ENCODE measurements at places on chromosomes 7 and 10. TPM values are rescaled to one million over a fixed set of nuclear protein-coding genes. Genes with fewer than 3 reads are reported as not detected.

DNA sequence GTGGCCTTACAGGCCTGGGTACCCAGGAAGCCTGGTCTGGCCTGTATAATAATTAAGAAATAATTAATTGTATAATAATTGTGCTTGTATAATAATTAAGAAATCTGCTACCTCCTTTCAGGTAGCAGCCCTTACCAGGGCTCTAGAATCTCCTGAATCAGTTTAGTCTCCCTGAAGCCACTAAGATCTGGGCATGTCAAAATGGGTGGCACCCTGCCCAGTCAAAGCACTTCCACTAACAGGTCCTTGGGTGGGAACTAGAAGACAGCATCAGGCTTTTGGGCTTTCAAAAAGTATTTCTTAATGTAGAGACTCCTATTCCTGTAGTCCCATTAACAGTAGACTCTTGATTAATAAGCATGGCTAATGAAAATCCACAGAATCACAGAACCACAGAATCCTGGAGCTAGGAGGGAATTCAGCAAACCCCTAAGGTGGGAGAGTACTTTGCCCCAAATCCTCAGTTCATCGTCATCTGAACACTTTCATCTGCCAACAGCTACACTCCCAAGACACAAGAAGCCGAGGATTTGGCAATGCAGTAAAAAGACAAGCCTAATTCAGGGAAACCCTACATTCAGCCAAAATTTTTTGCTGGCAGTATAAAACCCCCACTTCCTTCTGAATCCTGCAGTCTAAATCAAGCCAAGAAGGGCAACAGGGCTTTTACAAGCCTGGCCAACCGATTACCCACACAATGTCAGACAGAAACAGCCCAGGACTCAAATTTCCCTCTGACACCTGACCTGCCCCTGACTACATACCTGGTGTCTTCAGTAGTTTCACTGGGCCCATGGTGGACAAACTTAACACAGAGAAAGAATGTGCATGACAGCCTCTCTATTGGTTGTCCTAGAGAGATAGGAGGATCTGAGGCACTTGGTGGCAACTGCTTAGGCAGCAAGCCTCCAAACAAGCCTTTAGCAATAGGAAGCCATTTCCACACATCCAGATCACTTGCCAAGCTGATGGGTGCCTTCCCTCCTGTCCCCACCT is 5.9 kb upstream of the IL6 start:
- peak; percentile 51 for DNase-seq

GRCh38 chr10:21487416-21488180 is 37.9 kb downstream of the SKIDA1 start:
- DNase-seq = no peak

DNA sequence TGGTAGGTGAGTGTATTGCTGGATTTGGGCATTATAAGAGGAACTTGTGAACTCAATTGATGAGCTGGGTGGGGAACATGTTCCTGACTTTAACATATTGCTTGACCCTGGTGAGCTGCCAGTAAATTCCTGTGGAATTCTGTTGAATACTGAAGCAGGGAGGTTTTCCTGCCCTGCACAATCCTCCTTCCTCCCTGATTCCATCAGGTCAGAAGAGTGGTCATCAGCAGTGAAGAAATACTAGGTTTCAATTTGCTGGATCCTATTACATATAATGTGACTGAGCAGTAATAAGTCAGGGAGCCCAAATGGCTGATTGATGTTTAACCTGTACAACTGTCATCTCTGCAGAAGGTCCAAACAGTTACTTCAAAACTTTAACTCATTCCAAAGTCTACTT is 581.2 kb downstream of the SUGCT start:
- DNase-seq = no peak

DNA sequence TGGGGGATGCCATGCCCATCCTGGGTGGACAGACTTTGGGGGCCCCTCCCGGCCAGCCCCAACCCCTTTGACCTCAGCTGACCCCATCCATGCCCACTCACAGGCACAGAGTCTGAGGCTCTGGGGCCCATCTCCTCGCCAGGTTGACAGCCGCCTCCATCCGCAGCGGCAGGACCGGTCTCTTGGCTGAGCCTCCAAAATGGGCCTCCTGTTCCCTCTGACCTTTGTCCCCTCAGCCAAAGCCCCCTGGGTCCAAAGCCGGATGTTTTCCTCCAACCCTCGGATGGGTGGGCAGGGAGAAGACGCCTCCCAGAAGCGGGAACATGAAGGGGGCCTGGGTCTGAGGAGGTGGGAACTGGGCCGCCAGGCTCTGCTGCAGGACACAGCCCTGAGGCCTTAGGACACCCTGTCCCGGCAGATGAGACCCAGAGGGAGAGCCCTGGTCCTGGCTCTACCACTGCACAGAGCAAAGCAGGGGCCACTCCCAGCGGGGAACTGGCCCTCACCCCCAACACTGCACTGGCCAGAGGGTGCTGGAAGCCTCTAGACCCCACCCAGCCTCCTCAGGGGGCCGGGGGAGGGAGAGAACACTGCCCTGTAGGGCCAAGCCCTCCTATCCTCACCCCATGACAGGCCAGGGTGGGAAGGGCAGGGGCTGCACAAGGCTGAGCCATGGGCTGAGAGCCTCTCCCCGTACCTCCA is 12.6 kb downstream of the PDGFA start:
- peak; percentile 23 for DNase-seq

GRCh38 chr7:152859781-152860191 is 100.2 kb downstream of the ACTR3B start:
- no peak for DNase-seq

DNA sequence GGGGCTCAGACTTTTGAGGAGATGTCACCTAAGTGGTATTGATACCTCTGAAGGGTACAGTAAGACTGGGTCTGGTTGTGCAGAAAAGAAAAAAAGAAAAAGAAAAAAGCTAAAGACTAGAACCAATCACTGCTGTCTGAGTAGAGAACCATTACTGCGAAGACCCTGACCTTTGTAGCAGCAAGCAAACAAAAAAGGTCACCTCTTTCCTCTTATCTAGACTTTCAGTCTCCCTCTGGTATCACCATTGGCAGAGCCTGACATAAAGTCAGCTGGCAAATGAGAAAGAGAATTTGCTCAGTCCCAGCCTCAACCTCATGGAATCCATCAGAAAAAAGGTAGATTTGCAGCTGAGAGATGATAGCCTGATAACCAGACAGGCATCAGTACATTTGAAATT is 2.6 kb upstream of the DNTT start:
- DNase-seq = no peak

DNA sequence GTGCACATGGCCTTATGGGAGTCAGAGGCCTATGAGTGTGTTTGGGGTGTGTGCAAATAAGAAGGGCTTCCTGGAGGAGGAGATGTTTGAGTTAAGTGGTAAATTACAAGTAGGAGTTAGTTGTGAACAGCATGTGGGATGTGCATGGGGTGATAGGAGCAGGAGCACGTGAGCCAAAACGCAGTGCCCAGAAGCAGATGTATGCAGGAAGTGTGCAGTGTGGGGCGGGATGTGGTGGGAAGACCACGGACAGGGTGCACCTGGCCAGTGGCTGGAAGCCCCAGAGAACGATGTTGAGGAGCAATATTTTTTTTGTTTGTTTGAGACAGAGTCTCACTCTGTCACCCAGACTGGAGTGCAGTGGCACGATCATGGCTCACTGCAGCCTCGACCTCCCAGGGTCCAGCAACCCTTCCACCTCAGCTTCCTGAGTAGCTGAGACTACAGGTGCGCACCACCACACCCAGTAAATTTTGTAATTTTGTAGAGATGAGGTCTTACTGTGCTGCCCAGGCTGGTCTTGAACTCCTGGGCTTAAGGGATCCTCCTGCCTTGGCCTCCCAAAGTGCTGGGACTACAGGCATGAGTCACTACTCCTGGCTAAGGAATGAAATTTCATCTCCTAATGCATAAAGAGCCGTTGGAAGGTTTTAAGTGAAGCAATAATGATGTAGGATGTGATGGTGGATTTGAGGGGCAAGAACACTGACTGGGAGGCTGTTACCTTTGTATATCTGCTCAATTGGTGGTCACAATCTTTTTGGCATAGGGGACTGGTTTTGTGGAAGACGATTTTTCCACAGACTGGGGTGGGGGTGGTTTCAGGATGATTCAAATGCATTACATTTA is 78.4 kb downstream of the LYZL2 start:
- DNase-seq = no peak

- DNase-seq = no peak
Observed at GRCh38 chr10:50437248-50437647, 185.9 kb upstream of the ASAH2 start.

DNA sequence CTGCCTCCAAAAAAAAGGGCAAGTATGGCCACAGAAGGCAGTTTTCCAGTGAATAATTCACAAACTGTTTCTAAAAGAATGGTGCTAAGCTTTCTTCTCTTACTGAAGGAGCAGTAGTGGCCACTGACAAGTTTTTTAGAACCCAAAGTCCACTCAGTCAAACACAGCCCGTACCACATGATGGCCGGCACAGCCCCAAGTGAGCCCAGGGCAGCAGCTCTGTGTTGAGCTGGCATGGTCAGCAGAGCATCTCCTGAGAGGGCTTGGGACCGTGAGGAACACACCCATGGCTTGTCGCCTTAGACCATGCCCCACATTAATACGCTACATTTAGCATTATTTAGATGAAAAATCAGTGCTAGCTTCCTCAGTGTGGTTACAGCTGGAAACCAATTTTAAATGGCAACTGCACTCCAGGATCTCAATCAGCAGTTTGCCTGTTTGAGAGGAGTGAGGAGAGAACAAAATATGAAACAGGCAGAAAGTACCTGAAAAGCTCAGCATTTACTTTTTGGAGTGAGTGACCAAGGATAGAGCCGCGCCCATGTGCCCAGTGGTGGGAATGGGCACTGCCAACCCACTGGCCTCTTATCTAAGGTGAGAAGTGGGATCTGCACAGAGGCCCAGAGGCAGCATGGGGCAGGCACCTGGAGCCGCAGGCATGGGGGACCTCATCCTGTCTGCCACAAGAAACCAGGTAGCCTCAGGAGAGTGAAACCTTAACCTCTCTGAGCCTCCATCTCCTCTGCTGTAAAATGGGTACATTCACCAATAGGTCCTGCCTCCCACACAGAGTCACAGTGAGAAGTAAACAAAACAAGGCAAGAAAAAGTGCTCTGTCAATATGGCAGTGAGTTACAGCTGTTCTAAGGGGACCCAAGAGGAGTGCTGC is 17.4 kb downstream of the PSAP start:
- no peak for DNase-seq

DNA sequence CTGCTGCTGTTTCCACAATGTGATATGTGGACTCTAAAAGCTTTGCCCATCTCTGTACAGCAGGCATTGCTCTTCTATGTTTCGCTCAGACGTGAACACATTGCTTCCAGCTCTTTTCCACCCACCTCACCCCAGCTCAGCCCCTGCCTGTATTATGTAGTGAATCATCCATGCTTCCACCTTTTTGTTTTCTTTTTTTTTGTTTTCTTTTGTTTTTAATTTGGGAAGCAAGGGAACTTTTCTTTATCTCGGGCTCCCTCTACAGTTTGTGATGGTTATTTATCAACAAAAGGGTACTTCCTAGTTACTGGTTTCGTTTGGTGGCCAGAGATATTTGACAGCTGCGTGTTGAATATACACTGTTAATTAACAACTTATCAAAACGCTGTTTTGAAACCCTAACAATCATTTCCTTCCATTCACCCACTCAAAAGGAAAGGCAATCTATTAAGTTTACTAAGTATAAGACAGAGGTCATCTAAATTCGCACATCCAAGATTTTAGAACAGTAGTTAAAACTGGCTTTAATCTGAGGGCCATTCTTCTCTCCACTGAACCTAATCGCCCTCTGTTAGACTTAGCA is 127.9 kb upstream of the STK17A start:
- DNase-seq = no peak

GRCh38 chr7:134101716-134102115 is 25.4 kb upstream of the LRGUK start:
- no peak for DNase-seq

GRCh38 chr10:14481752-14482151 is 151.0 kb upstream of the FRMD4A start:
- no peak for DNase-seq

- DNase-seq = no peak
Observed at GRCh38 chr7:65912237-65912636, 39.4 kb downstream of the VKORC1L1 start.

- DNase-seq = no peak
Observed at GRCh38 chr7:134899729-134900128, 86.6 kb upstream of the AGBL3 start.

- DNase-seq = no peak
Observed at GRCh38 chr10:49830016-49830415, 67.9 kb upstream of the OGDHL start.

GRCh38 chr10:36362257-36362656 is 720.2 kb upstream of the FZD8 start:
- DNase-seq = no peak

GRCh38 chr7:36741866-36742265 is 17.6 kb upstream of the AOAH start:
- DNase-seq = no peak

GRCh38 chr7:74236284-74236683 is 17.9 kb downstream of the RFC2 start:
- DNase-seq = no peak

DNA sequence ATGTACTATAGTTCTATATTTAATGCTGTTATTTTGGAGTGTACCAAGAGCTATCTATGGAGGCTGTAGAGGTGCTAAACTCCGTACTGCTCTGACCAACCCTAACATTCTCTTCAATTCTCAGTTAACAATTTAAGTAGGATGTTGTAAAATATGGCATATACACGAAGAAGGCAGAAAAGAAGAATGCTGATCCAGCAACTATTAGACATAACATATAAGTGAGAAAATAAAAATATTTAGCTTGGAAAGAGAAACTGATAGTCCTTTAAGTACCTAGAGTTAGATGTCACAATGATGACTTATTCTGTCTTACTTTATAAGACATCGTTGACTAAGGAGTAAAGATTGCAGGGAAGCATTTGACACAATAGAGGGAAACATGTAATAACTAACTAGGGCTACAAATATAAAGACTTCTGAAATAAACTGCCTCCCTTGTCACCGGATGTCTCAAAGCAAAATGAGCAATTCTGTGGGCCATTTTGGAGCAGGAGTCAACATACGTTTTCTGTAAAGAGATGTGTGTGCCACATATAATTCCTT is 159.5 kb downstream of the CPEB3 start:
- no peak for DNase-seq

- no peak for DNase-seq
Observed at GRCh38 chr7:54933643-54934042, 85.2 kb upstream of the EGFR start.

DNA sequence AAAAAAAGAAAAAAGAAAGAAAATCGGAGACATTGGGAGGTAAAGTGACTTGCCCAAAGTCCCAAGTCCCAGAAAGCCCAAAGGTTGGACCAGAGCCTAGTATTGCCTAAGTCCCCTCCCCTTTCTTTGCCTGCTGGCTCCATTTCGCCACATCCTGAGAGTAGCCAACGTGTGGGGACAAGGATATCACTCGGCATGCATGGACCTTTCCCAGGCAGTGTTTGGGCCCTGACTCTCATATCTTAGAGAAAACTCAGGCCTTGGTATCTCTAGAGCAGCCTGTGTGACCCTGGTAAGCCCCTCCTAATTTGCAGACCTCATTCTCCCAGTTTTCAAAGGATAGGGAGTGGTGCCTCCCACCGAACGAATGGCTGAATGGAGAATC is 294.2 kb upstream of the ZMIZ1 start:
- no peak for DNase-seq

The CCDC186 gene
- 15.3 TPM for total RNA-seq

The CEP41 gene
- 4.2 TPM for total RNA-seq

The LUC7L2 gene
- 45.2 TPM for total RNA-seq

The PIP gene
- total RNA-seq = not detected

The PDSS1 gene
- total RNA-seq = 4.5 TPM

The GIMAP5 gene
- 8.5 TPM for total RNA-seq

The RBM48 gene
- 13.4 TPM for total RNA-seq

The HYAL4 gene
- not detected for total RNA-seq

The MGAM2 gene
- 0.11 TPM for total RNA-seq

The GRB10 gene
- 32.2 TPM for total RNA-seq

The POU6F2 gene
- not detected for total RNA-seq

The OR2A1 gene
- total RNA-seq = not detected

The PDE1C gene
- 181 TPM for total RNA-seq

The LIPK gene
- total RNA-seq = not detected

Measured in Right ventricle myocardium superior (tissue), 1 donor.